Activated CD4-positive, alpha-beta T cell treated with anti-CD3 and anti-CD28 coated beads, Interleukin-2, amount 10 ng/mL, durations not matched to agents 24 days and 14 days (primary cell): ENCODE measurements at places on chromosomes 2 and 18. TPM values are rescaled to one million over a fixed set of nuclear protein-coding genes. Genes with fewer than 3 reads are reported as not detected.

FEV gene
- total RNA-seq, result not detected in 2 replicates

RESP18 gene
- not detected in 2 replicates for total RNA-seq

CTAGE1 gene
- not detected in 2 replicates for total RNA-seq

DNA sequence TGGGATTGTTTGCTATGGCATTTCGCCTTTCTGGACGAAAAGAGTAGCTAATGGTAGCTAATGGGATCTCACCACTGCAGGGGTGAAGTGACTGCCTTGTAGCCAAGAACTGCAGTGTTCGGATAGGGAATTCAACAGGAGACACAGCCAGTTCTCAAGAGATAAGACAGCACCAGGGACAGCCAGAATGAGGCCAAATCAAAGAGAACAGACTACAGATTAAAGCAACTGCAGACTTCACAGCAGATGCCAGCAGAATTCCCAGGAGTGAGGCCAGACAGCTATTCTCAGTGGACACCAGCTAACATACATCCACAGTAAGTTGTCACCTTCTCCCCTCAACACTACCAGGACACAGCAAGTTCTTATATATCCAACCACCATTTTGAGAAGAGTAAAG is 124.0 kb downstream of the PLA2R1 start:
- H3K4me1 ChIP-seq, result no peaks in the 10 kb centered on the region
- H3K27me3 ChIP-seq, result peaks cover 4% of the 10 kb centered on the region
- H3K27ac ChIP-seq, result no peak overlapping the region
- DNase-seq, result no peak

- H3K27me3 ChIP-seq, result no peaks in the 10 kb centered on the region
- H3K4me3 ChIP-seq, result no peak overlapping the region
- peak; percentile 82 for DNase-seq
- H3K4me1 ChIP-seq, result peaks cover 6% of the 10 kb centered on the region
Observed at GRCh38 chr2:174546519-174547506, 50.8 kb downstream of the WIPF1 start.

KATNAL2 gene
- total RNA-seq, result 0.40 TPM in 1 of 2 replicates, not detected in the other

CBLN2 gene
- total RNA-seq, result not detected in 2 replicates

NEUROD1 gene
- not detected in 2 replicates for total RNA-seq

DNA sequence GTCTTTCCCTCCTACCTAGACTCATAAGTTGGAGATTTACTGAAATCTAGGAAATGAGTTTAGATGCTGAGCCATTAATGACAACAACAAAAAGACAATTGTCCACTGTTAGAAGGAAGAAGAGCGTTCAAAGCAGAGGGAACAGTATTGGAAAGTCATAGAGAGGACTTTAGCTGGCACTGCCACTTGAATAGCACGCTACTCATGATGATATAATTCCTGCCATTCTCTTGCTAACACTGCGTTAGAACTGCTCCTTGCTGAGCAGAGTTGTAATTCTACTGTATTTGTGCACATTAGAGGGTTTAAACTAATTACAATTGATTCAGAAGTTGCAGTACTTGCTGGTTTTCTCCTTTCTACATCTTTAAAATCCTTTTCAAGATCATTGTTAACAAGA is 9.0 kb upstream of the AFTPH start:
- no peaks in the 10 kb centered on the region for H3K36me3 ChIP-seq
- H3K27me3 ChIP-seq, result peaks cover 29% of the 10 kb centered on the region
- no peak overlapping the region for H3K27ac ChIP-seq
- no peak overlapping the region for H3K4me3 ChIP-seq

MATN3 gene
- total RNA-seq, result not detected in 2 replicates

ELOA2 gene
- total RNA-seq, result not detected in 2 replicates

DNA sequence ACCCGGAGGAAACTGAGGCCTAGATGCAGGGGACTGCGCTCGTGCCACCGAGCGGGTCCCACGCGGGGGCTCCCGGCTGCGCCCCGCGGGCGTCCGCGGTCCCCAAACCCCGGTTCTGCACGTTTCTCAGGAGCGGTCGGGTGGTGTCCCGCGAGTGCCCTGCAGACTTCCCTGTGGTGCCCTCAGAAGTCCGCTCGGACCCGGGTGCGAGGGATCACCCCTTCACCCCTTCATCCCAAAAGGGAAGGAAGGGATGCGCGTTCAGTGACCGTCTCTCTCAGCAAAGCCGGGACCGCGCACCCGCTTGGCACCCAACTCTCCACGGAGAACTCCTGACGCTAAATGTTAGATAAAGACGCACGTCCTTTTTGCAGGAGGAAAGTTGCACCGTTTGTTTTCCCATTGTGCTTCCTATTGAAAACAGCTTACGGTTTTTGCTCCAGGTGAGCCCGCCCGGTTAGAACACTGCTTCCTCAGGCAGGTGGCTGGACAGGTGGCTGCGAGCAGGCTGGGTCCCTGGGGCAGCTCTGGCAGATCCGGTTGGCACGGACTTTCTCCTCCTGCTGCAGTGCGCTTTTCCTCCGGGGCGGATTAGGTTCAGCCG is 779 bp downstream of the DGKD start:
- H3K27ac ChIP-seq, result peak overlapping the region; percentile 60
- DNase-seq, result peak; percentile 72
- H3K4me3 ChIP-seq, result peak overlapping the region; percentile 85
- no peaks in the 10 kb centered on the region for H3K27me3 ChIP-seq
